CD4-positive, alpha-beta T cell treated with Interleukin-6 for 4 hours (primary cell): ENCODE measurements at places on chromosomes 5 and 9.

- DNase-seq: no peak
Observed at GRCh38 chr5:165360366-165360765, 1854.9 kb downstream of the MAT2B start.

- no peak for DNase-seq
Observed at GRCh38 chr5:43256261-43256966, 56.8 kb downstream of the HMGCS1 start.

- DNase-seq: no peak
Observed at GRCh38 chr5:78569441-78569840, 79.1 kb downstream of the LHFPL2 start.

GRCh38 chr5:111252799-111253545 is 28.8 kb downstream of the CAMK4 start:
- DNase-seq: no peak

- no peak for DNase-seq
Observed at GRCh38 chr5:96318569-96319110, 114.4 kb downstream of the PCSK1 start.

- no peak for DNase-seq
Observed at GRCh38 chr9:133307301-133307700, 28.7 kb downstream of the SURF6 start.

DNA sequence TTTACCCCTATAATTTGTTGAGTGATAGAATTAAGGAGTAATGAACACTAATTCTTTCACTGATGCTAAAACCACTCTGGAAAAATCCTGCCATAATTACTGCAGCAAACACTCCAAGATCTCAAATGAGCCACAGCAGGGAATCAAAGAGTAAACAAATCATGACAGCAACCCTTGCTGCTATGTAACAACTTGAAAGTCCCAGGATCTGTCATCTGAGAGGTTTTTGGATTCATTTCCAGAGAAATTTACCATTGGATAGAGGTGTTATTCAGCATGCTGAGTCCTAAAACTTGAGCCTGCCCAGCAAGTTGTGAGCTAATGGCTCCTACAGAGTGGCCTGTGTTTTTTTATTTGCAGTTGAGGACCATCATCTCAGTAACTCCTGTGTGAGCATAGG is 59.2 kb downstream of the PRLR start:
- DNase-seq: no peak

GRCh38 chr5:146796911-146797310 is 81.6 kb downstream of the PPP2R2B start:
- DNase-seq: no peak

GRCh38 chr5:59342181-59342580 is 551.3 kb downstream of the PDE4D start:
- DNase-seq: no peak

GRCh38 chr5:159971038-159971437 is 37.9 kb upstream of the TTC1 start:
- DNase-seq: no peak

- DNase-seq: peak; percentile 3
Observed at GRCh38 chr5:74056789-74057164, 430.8 kb downstream of the ARHGEF28 start.

- no peak for DNase-seq
Observed at GRCh38 chr5:172918421-172919371, 40.5 kb upstream of the RPL26L1 start.

DNA sequence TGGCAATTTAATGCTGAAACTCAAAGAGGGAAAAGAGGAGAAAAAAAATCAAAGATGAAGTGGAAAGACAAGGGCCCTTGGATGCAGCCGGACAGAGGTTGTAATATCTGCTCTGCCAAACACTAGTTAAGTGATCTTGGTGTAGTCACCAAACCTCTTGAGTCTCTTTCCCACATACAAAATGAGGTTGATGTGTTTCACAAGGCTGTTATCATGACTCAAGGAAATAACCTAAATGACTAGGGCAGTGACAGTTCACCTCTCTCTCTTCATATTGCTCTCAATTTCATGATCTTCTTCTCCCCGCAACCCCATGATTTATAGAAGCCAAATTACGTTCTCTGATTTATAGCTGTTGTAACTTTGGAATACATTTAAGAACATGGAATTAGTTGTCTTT is 44.9 kb downstream of the PIK3R1 start:
- no peak for DNase-seq

GRCh38 chr9:87878989-87879511 is 3.6 kb upstream of the SPATA31E1 start:
- DNase-seq: no peak

DNA sequence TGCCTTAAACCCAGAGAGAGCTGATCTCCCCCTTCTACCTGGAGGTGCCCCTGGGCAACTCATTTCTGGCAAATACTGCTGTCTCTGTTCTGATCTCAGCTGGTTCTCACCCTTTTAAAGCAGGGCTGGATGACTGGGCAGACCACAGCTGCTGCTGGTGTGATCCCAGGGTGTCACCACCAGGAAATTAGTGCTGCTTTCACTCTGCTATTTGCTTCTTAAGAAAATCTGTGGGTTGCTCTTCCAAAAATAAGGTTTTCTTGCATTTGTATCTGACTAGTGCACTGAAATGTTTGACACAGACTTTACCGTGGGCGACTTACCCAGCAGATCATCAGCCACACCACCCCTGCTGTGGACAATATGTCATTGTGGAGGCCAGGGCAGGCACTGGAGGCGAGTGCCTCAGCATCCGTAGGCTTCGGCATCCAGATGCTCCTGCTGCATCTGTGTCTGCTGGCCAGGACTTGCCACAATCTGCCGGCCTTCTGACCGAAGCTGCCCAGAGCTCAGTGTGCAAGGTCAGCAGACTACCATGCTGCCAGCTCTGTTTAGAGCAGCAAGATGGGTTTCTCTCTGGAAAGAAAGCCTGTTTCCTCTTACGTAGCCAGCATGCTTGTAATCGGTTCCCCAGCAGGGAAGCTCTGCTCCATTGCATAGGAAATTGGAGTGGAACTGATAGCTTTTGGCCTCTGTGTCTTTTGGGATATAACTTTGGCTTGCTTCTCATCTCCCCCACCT is 13.6 kb downstream of the ARHGAP26 start:
- peak; percentile 44 for DNase-seq

GRCh38 chr5:38453506-38453905 is 102.9 kb downstream of the LIFR start:
- DNase-seq: peak; percentile 43

DNA sequence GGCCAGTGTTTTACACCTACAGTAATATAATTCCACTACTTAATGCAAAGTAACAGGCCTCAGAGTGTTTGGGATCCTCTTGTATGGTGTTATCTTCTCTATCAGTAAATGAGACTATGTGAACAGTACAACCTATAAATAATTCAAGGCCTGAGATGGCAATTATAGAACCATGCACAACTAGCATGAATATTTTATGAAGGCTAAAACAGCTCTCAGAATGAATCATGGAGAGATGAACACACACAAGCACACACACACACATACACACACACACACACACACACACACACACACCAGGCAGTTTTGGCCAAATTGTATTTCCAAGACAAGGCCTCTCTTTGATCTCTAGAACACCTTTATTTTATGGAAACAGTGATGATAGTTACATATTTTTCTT is 224.9 kb downstream of the EBF1 start:
- no peak for DNase-seq

- DNase-seq: peak; percentile 38
Observed at GRCh38 chr5:158435161-158435616, 576.2 kb upstream of the CLINT1 start.

- no peak for DNase-seq
Observed at GRCh38 chr5:66327008-66327407, 182.9 kb downstream of the SREK1 start.

GRCh38 chr5:12204761-12205160 is 300.5 kb upstream of the CTNND2 start:
- DNase-seq: no peak

DNA sequence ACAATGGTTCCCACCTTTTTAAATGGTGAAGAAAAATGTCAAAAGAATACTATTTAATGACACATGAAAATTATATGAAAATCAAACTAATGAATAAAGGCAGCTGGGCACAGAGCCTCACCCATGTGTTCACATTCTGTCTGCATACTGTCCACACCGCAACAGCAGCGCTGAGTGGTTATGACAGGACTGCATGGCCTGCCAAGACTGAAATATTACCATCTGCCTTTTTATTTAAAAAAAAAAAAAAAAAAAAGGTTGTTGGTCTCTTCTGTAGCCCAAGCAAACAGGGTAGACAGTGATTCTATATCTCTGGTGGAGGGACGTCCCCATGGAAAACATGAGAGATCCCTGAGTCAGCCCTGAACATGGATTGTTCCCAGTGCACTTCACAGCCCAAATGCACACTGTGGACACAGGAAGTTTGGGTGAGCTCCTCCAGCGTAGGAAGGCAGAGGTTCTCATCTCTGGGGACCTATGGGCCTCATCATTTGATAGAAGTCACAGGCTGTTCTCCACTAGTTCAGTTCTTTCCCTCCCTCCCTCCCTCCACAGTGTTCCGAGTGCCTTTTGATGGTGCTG is 44.9 kb upstream of the SHC3 start:
- no peak for DNase-seq

DNA sequence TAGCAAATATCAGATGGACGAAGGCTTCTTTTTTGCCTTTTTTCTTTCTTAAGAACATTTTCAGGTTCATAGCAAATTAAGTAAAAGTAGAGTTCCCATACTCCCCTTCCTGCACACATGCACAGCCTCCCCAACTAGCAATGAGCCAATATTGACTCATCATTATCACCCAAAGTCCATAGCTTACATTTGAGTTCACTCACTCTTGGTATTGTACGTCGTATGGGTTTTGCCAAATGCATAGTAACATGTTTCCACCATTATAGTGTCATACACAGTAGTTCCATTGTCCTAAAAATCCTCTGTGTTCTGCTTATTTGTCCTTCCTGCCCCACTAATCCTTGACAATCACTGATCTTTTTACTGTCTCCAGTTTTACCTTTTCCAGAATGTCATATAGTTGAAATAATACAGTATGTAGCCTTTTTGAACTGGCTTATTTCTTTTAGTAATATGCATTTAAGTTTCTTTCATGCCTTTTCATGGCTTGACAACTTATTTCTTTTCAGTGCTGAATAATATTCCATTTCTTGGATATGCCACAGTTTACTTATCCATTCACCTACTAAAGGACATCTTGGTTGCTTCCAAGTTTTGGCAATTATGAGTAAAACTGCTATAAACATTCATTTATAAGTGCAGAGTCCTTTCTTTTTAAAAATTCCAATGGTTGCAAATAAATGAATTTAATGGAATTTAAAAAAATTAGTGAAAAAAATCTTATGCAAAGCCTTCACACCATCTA is 242.1 kb downstream of the ISL1 start:
- DNase-seq: no peak

DNA sequence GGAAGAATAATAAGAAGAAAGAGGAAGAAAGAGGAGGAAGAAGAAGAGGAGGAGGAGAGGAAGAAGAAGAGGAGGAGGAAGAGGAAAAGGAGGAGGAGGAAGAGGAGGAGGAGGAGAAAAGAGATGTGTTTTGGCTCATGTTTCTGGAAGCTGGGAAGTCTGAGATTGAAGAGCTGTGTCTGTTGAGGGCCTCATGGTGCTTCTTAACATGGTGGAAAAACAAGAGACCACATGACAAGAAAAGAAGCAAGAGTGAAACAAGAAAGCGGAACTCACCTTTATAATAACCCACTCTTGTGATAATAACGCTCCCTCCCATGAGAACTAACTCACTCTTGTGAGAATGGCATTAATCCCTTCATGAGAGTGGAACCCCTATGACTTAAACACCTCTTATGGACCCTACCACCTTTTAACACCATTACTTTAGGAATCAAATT is 36.1 kb upstream of the RANBP6 start:
- no peak for DNase-seq

DNA sequence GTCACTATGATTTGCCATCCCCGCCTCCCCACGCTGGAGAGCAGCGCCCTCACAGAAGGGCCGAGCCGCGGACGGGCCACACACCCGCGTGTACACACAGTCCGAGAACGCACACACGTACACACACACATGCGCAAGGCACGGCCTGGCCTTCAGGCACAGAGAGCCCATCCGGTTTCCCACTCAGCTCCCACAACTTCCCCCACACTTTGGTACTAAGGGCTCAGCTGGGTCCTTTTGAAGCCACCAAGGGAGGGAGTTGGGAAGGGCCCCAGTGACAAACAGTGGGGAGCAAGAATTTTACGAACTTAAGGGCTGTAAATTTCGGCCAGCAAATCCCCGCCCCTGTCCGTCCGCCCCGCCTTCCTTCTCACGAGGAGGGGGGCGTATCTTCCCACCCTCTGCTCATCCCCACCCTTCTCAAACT is 133.3 kb upstream of the HAND1 start:
- DNase-seq: no peak

DNA sequence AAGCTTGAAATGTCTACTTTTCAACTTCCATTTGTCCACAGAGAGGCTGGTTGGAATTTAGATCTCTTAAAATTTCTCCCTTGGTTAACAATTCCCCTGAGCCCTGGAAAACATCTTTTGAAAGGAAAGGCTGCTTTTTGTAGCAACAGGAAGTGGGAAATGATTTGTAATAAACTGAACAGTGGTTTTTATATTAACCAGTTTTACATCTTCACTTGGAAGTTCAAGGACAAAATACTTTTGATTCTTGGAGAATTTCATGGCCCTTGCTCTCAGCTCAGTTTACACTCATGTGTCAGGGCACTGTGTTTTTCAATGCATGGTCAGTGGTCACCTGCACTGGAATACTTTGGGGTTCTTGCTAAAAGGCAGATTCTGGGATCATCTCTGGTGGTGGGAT is 9.9 kb downstream of the MLANA start:
- DNase-seq: no peak

- DNase-seq: no peak
Observed at GRCh38 chr5:94632024-94632423, 13.6 kb downstream of the SLF1 start.

- DNase-seq: no peak
Observed at GRCh38 chr5:64269164-64269563, 103.5 kb downstream of the RNF180 start.

GRCh38 chr5:131423056-131423455 is 159.2 kb downstream of the CDC42SE2 start:
- DNase-seq: no peak

GRCh38 chr5:40603378-40603777 is 76.3 kb upstream of the PTGER4 start:
- no peak for DNase-seq

DNA sequence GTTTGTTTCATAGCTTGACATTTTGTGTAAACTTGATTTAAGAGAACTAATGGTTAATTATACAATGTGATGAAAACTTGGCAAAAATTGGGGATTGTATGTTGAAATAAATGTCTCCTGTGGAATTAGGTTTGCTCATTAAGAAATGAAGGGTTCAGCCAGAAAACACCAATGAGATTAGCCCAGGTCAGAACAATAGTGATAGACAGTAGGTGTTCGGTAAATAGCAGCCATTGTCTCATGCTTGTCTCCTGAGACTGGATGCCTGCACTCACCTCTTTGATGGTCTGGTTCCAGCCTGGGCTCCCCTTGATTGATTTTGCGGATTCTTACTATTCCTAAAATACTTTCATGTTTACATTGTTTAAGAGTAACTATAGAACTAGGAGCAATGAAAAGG is 135.5 kb downstream of the FBN2 start:
- DNase-seq: no peak

GRCh38 chr9:131610231-131610761 is 65.0 kb downstream of the PRRT1B start:
- no peak for DNase-seq
